Left hindlimb (tissue), 1 donor: ENCODE measurements at places on chromosomes 1 and 21.

GRCh38 chr1:102365071-102365470, 368.3 kb upstream of the OLFM3 start:
- DNase-seq, result no peak

GRCh38 chr1:183079712-183080388, 56.6 kb downstream of the LAMC1 start:
- DNase-seq, result no peak

GRCh38 chr1:59779949-59780348, 34.8 kb upstream of the HOOK1 start:
- no peak for DNase-seq

GRCh38 chr1:209554761-209555611, 28.5 kb upstream of the CAMK1G start:
- DNase-seq, result no peak

- DNase-seq, result no peak
Measured at GRCh38 chr1:31830511-31830910, 14.7 kb upstream of the SPOCD1 start.

- no peak for DNase-seq
Measured at GRCh38 chr1:186424539-186424938, 36.4 kb downstream of the PDC start.

- no peak for DNase-seq
Measured at GRCh38 chr1:204255225-204255624, 41.4 kb upstream of the GOLT1A start.

DNA sequence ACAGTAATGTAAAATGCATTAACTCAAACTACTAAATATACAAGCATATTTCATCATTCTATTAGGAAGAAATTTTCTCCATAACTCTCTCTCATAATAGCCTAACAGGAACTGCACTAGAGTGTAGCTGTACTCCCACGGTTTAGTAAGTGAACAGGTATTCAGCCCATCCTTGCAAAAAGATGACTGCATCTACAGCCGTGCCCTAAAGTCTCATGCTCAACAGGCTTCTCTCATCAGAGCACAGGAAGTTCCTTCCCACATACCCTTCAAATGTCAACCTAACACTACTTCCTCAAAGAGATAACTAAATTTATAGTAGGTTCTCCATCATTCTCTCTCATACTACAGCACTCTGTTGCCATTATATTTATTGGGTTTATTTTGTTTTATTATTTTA, 251.6 kb downstream of the AKT3 start:
- no peak for DNase-seq

- DNase-seq, result peak; percentile 31
Measured at GRCh38 chr1:62530516-62531154, 66.7 kb upstream of the ANGPTL3 start.

DNA sequence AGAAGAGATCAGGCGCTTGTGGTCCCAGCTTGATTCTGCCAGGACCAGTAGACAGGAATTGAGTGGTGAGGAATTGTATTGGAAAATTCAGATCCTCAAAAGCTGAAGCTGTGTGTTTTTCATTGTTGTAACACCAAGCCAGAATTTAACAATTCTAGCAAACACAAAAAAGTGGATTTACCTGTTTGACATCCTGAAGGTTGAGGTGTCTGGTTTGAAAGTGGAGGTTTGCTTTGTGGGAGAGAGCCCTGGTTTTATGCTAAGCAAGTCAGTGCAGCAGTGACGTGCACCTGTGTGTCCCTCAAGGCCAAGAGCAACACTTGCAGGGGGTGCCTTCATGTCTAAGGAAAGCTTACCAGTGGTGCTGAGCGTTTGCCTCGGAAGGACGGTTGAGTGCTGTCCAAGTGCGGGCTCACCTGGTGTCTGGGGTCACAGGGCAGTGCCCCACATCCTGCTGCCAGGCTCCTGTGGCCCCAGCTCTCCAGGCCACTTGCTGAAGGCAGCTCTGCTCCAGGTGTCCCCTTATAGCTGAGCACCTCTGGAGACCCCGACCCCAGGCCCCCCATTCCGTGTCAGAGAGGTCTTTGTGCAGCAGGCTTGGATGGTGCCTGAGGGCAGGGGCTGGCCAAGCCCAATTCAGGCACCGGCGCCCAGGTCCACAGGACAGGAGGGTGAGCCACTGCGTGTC, 27.7 kb downstream of the PCNT start:
- no peak for DNase-seq

- no peak for DNase-seq
Measured at GRCh38 chr1:93567255-93567918, 114.2 kb downstream of the BCAR3 start.
